ENCODE measurements at places on chromosomes 12 and 14.
A peak's percentile ranks its signal among the peaks of the same experiment; 100 is the strongest.

GRCh38 chr14:96895658-96896271 is 98.6 kb downstream of the VRK1 start:
- no peak for DNase-seq

DNA sequence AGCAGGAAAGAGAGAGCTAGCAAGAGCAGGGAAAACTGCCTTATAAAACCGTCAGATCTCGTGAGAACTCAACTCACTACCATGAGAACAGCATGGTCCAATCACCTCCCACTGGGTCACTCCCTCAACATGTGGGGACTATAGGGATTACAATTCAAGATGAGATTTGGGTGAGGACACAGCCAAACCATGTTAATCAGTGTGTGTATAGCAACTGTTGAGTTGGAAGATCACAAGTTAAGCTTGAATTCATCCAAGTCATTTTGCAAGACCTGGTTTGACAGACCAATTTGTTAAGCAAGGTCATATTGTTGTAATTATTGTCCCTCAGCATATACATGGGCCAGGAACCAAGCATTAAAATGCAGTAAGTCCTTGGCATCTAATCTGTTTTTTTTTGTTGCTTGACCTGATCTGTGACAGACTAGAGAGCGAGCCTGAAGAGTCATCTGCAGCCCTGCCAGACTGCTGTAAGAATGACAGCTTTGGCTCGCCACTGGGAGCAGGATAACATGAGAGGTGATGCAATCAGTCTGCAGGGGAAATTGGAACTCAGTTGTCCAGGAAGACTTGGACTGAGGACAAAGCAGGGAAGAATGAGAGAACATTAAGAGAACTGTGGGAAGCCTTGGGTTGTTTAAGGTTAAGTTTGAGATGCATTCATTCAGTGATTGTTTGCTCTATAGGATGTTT is 297.6 kb upstream of the SEL1L start:
- DNase-seq: no peak

GRCh38 chr12:40171501-40171900 is 53.3 kb upstream of the LRRK2 start:
- no peak for DNase-seq

DNA sequence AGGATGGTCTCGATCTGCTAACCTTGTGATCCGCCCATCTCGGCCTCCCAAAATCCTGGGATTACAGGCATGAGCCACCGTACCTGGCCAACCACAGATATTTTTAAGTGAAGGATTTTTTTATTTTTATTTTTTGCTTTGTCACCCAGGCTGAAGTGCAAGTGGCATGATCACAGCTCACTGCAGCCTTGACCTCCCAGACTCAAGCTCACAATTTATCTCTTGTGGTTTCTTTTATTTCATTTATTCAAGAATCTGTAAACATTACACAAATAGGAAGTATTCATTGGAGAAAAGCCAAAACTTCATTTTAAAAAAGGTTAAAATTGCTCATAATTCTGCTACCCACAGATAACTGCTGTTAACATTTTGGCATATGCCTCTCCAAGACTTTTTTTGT is 13.3 kb downstream of the MOAP1 start:
- DNase-seq: no peak

- no peak for DNase-seq
These were observed 58.1 kb upstream of the NUDT4 start for GRCh38 chr12:93319523-93320050.

- no peak for DNase-seq
These were observed 70.3 kb upstream of the PYGL start for GRCh38 chr14:51014625-51015024.

DNA sequence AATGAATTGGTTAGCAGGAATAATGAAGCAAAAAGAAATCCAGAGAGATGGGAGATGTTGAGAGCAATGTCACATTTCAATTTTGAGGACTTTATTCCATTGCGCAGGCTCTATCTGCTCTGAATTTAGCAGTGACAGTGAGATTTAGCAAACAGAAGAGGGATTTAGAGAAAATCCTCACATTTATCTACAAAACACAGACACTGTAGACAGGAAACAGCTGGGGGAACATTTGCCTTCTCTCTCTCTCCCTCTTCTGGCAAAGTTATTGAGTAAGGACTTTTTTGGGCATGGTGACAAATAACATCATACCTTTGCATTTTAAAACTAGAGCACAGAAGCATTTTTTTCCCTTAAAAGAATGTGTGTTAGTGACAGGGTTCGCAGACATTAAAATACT is at the start of gene IGF1:
TSS of gene IGF1 (minus strand) at position 158 of the 400 bp plus-strand sequence. CDS start 182 bp downstream, outside the sequence.
- DNase-seq: no peak

GRCh38 chr12:31297572-31298514 is 28.1 kb downstream of the SINHCAF start:
- no peak for DNase-seq

- DNase-seq: no peak
These were observed 31.7 kb downstream of the FGD4 start for GRCh38 chr12:32431025-32431424.

DNA sequence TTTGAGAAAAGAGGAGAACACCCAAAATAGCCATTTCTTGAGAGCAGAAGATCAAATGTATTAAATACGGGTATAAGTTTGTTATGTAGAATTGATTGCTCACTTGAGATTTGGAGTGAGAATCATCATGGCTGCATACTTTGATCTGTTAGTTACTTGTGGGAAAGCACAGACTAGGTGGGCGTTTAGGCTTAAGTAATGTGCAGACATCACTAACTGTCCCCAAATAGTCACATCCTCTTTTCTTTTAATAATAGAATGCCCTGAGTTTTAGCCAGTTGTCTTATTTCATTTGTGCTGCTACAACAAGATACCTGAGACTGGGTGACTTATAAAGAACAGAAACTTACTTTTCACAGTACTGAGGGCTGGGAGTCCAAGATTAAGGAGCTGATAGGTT is 14.3 kb upstream of the GTF2A1 start:
- no peak for DNase-seq

GRCh38 chr14:68675233-68675577 is 117.7 kb downstream of the ZFP36L1 start:
- no peak for DNase-seq

DNA sequence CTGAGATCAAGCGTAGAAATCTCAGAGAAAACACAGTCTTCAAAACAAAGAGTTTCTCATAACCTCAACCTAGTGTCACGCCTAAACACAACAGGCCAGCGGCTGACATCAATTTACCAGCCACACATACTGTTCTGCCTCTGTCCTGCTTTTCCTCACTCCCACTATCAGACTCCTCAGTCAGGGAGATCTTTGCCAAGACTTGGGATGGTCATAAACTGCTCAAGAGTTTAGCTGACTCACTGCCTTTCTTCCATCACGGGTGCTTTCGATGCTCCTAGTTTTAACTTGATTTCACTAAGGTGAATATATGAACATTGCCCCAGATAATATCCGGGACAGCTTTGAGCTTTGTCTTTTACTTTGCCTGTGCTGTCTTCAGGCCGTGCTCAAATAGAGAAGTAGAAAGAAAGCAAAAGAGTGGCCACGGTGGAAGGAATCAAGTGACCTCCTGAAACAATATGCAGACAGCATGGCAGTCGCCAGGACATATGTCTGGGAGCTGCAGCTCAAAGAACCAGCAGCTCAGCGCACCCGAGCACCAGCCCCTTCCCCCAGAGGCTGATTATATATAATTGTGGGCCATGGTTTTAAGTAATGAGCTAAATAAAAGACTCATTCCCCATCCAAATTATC is 12.1 kb downstream of the MDM1 start:
- no peak for DNase-seq

GRCh38 chr14:95292660-95293425 is 26.9 kb downstream of the CLMN start:
- no peak for DNase-seq

DNA sequence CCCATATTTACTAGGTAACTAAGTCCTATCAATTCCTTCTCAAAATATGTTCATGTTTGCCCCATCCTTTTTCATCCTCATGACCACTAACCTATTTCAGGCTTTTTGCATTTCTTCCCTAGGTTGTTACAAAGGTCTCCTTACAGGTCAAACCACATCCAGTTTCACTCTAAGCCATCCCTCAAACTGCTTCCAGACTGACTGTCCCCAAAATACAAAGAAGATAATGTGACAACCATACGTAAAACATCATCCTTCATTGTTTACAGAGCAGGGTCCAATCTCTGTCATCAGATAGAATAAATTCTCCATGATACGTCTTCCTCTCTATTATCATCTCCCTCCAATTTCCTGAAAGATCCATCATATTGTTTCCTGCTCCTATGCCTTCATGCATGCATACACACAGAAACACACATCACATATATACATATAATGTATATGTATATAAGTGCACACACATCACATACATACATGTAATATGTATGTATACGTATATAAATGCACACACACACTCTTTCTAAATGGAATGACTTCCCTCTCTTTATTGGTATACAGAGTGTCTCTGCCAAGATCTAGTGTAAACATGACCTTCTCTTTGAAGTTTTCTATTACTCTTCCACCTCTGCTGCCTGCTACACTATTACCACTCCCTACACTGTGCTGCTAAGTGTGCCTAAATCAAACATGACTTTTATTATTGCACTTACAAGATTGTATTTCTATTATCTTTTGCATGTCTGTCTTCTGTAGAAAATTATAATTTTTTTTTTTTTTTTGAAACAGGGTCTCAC is 30.7 kb upstream of the EPS8 start:
- no peak for DNase-seq

- DNase-seq: no peak
These were observed 238.6 kb upstream of the DDHD1 start for GRCh38 chr14:53391631-53392285.

DNA sequence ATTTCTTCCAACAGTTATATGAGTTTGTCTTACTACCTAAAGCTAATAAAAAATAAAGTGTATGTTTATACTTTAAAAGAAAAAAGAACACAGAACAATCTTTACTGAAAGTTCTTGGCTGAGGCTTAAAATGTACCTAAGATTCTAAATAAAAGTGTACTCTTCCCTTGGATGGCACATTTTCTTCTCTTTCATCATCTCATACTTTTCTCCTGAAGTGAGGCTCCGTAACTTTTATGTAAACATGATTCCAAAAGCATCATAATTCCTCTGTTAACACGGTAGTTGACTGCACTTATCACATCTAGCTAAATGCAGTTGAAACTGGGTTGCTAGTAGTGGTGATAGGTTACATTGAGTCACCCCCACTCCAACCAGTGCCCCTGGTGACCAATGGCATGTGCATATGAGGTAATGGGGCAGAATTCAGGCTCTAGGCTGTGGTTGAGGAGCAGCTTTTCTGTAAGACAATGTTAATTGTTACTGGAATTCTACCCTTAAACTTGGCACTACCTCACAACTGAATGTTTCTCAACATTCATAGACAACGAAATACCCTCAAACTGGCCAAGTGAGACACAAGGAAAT is 38.4 kb downstream of the WASHC3 start:
- no peak for DNase-seq

- no peak for DNase-seq
These were observed 746.8 kb downstream of the DIO2 start for GRCh38 chr14:79464468-79464867.

GRCh38 chr12:99976762-99977161 is 8.0 kb downstream of the ANKS1B start:
- DNase-seq: no peak

- no peak for DNase-seq
These were observed 50.7 kb downstream of the PRIMA1 start for GRCh38 chr14:93737634-93738033.

GRCh38 chr12:100138803-100139098 is 3.9 kb downstream of the BLTP3B start:
- DNase-seq: no peak

- no peak for DNase-seq
These were observed 112.0 kb downstream of the TTLL5 start for GRCh38 chr14:75773046-75773445.

- peak; percentile 76 for DNase-seq
These were observed 21.3 kb upstream of the CD27 start for GRCh38 chr12:6423267-6424007.

- DNase-seq: no peak
These were observed 5.3 kb downstream of the DNAI7 start for GRCh38 chr12:25189656-25190055.

DNA sequence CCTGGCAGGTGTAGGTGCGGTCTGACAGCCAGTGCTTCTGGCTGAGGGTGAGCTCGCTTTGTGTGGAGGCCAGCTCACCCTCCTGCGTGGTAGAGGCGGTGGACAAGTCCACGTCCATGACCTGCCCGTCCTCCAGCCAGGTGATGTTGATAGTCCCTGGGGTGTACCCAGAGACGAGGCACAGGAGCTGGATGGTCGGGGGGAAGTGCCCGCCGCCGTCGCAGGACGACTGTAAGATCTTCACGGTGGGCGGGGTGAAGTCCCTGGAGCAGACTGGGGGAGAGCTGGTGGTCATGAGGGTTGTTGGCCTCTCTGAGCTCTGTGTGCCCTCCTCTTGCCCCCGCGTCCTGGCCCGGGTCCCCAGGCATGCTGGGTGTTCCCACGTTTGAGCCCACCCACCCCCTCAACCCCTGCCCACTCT is 74.6 kb downstream of the TMEM121 start:
- no peak for DNase-seq

DNA sequence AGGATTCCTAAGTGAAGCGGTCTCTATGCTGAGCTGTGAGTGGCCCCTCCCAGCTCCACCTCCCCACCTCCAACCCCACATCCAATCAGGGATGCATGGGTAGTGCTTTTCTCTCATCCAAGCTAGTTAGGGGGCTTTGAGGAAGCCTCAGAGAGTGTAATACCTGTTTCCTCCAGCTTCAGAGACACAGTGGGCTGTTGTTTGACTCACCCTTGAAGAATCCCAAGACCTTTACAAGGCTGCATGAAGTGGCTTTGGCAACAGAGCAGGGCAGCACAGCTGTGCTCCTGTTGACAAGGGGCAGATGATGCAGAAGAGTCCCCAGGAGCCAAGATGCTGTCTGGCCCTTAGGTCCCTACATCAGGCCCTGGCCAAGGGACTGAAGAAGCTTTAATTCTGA is 27.1 kb upstream of the CLMN start:
- no peak for DNase-seq

DNA sequence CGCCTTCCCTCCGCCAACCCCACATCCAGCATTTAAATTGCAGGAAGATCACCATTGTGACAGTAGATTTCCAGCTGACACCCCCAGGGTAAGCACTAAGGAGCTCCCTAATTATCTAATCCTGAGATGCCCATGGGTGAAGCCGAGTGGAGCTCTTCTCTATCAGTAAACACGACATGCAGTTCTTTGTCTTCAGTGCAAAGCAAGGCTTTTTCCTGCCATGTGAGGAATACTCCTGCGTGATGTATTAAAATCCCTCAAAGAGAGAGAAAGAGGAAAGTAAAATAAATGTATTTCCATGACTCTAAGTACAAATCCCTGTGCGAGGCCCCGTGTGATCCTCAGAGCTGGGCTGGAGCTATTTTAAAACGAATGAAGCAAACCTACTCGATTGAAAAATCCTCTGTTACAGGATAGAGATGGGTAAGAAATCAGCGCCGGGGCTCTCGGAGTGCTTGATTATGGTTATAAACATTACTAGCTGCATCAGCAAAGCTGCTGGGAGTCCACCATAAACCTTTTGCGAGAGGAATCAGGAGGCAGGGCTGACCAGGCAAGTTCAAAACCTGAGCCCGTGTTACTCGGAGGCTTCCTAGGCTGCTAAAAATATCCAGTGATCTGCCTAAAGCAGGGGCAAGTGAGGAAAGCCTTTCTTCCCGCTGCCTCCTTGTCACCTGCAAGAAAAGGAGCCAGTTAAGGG is 61.5 kb downstream of the MAP1LC3B2 start:
- DNase-seq: no peak

Data from GM06990 (cell line).